Colonic mucosa (tissue), 4 donors: ENCODE measurements at places on chromosomes 1 and 21.

DNA sequence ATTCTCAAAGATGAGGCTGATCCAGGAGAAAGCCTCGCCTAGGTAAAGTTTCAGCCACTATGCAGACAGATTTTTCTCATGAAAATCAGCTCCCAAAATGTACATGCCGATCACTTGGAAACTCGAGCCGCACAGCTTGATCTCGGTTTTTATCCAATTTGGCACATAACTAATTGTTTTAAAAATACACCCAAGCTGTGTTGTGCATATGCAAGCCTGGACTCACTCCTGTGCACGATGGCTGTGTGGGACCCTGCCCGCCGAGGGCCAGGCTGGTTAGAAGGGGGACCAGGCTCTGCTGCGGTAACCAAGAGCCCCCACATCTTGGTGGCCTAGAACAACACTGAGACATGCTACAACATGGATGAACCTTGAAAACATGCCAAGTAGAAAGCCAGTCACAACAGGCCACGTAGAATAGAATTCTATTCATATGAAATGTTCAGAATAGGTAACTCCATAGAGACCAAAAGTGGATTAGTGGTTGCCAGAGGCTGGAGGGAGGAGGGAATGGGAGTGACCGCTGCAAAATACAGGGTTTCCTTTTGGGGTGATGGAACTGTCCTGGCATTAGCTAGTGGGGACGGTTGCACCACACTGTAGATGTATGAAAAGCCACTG lies 16.1 kb upstream of the LDLRAP1 start:
- DNase-seq: no peak

DNA sequence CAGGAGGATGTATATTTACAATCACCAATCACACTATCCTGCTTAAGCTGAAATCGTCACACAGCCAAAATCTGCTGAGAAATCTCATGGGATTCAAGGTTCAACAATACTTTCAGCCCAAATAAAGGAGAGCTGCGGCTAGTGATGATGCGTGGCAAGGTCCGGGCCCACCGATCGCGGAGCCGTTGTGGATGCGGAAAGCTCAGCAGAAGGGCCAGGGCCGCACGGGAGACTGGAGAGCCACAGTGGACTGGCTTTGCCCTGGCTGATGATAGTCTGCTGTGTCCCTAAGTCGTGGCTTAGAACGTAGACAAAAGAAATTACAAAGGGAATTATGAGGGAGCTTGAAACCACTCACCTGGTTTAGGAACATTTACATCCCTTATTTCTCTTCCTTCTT lies 48.0 kb upstream of the SSX2IP start:
- DNase-seq: no peak

DNA sequence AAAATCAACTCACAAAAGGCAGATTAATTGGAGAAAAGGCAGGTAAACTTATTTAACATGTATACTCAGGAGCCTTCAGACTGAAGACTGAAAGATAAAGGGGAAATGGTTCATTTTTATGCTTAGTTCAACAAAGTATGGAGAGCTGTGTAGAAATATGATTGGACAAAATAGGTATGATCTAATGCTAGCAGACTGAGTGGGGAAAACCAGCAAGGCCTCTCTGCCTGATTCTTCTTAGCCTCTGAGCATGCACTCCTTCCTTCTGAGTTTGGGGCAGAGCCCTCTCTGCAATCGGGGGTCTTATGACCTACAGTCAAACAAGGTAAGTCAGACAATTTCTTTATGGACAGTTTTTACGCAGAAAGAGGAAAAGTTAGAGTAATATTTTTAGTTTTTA lies 38.8 kb upstream of the SUCO start:
- DNase-seq: no peak

- DNase-seq: no peak
Measured at GRCh38 chr1:212727386-212728181, 27.9 kb upstream of the BATF3 start.

GRCh38 chr1:37148663-37149062 lies 114.3 kb upstream of the GRIK3 start:
- no peak for DNase-seq

DNA sequence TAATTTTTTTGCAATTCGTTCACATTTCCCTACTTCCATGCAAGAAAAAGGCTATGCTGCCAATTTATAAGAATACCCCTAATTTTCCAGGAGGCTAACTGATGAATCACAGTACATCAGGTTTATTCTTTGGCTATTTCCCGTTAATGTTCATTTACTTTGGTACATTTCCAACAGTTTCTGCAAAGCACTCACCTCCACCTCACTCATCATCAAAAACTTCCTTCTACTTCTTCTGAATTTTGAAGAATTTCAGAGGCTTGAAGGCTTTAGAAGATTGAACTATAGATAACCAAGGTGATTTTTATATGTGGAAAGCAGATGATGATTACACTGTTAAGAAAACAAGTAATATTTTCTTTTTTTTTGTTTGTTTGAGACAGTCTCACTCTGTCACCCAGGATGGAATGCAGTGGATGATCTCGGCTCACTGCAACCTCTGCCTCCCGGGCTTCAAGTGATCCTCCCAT lies 60.5 kb upstream of the HP1BP3 start:
- DNase-seq: no peak

GRCh38 chr1:211577277-211577818 lies 1.6 kb downstream of the SLC30A1 start:
- no peak for DNase-seq
